ENCODE measurements at places on chromosomes 11 and 22. TPM values are rescaled to one million over a fixed set of nuclear protein-coding genes. Genes with fewer than 3 reads are reported as not detected.

DNA sequence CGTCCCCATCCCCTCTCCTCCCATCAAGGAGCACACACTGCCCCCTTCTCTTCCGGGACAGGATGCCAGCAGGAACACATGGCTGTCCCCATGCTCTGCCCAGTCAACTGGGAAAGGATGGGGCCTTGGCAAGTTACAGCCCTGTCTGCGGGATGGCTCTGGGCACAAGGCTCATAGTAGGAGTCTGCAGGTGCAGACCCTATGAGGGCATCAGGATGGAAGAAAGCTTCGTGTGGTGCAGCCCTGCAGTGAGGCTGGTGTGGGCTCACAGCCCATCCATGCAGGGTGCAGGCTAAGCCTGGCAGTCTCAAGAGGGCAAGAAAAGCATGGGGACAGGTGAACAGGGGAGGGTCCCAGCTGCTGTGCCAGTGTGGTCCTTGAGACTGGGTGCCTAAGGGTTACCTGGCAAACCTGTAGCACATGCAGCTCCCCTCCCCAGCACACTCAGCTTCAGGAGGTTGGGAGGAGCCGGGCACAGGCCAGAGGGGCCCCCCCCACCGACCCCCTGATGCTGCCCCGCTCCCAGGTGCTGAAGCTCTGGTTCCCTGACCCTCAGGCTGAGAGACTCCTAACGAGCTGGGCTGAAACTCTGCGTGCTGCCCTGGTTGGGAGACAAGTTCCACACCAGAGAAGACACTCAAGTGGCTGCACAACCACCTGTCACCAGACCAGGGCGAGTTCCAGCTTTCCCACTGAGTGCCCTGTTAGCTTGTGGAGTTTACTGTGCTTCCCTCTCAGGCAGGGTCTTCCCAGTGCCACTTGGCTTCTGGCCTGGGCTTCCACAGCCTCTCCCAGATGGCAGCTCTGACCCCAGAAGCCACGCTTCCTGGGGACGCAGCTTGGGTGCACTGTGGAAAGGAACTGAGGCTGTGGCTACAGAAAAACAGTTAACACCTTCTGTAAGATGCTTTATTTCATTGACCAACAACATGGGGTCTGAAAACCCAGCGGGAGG, 3.3 kb upstream of the SCARF2 start:
- DNase-seq, result no peak

- DNase-seq, result no peak
Observed at GRCh38 chr22:27064386-27064785, 407.0 kb downstream of the MIAT start.

DNA sequence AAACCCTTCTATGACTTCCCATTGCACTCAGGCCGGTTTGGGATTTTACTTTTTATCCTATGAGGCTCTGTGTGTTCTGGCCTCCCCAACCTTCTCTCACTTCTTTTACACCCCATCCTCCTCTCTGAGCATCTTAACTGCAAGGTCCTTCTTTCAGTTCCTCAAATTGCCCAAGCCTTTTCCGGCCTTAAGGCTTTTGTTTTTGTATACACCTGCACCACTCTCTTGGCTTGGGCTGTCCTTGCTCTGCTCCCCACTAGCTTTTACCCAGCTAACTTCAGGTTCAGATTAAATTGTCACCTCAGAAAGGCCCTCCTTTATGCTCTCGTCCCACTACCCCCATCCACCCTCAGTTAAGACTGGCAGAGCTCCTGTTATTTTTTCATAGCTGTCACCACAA, 55.5 kb downstream of the FAM83F start:
- no peak for DNase-seq

DNA sequence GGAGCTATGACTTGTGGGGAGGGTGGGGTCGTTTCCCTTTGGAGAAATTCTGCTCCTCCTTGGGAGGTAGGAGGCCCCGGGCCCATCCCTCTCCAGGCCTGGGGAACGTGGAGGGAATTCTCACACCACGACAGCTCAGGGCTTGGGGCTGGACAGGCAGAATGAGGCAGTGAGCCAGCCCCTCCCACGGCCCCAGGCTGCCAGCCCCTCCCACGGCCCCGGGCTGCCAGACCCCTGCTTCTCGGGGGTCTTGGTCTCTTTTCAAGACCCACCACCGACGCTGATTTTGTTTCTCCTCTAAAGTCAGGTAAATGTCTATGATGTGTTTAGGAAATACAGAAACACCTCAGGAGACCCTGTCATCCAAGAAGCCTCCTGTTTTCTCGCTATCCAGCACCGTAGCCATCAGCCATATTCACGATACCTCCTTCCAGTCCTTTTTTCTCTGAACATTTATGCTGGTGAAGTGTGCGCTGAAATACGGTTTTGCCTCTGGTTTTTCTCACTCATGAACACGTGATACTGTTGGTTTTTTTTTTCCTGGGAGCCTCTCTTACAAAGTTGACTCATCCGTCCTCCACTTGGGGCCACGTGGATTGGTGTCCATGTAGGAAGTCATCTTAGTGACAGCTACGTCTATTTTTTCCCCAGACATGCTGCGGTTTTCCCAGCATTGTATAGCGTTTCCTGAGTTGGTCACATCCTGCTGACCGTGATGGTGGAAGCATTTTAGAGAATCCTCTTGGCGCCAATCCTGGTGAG, 1219.6 kb downstream of the BRD1 start:
- DNase-seq, result peak; percentile 28

DNA sequence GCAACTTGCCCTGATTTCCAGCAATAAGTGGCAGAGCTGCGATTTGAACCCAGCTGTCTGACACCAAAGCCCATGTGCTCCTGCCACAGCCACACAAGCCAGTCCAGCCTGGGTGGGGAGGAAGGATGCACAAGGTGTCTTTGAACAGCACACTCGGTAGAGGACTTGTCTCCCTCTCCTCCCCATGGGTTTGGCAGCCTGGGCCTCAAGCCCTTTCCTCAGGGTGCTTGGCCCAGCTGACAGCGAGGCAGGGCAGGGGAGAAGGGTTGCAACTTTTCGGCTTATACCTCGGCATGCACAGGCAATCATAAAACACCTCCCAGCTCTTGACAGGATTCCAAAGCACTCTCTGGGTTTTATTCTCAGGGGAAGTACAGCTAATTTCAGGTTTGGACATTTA, 19.3 kb downstream of the ASPHD2 start:
- DNase-seq, result no peak

GRCh38 chr11:66530927-66531709, 14.7 kb downstream of the ZDHHC24 start:
- no peak for DNase-seq

DNA sequence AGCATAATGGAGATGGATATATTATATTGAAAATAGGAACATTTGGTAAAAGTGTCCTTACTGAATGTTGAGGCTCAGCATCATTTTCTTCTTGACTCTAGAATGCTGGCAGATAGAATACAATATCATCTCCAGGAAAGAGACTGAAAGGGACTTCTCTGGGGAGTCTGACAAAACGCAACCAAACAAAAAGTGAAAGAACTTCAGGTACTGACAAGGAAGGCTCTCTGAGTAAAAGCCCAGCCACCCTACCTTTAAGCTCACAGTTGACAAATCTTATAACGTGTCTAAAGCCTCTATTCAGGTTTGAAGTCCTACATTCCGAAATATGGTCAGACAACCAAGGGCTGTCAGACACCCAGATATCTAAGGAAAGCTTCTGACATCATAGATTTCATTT, 590.8 kb downstream of the SOX6 start:
- no peak for DNase-seq

GRCh38 chr11:126336138-126336541, 19.3 kb upstream of the ST3GAL4 start:
- peak; percentile 74 for DNase-seq

- no peak for DNase-seq
Observed at GRCh38 chr11:120977266-120978137, 46.4 kb upstream of the TBCEL start.

GRCh38 chr11:64969209-64969608, 2.7 kb downstream of the MAJIN start:
- DNase-seq, result no peak

DNA sequence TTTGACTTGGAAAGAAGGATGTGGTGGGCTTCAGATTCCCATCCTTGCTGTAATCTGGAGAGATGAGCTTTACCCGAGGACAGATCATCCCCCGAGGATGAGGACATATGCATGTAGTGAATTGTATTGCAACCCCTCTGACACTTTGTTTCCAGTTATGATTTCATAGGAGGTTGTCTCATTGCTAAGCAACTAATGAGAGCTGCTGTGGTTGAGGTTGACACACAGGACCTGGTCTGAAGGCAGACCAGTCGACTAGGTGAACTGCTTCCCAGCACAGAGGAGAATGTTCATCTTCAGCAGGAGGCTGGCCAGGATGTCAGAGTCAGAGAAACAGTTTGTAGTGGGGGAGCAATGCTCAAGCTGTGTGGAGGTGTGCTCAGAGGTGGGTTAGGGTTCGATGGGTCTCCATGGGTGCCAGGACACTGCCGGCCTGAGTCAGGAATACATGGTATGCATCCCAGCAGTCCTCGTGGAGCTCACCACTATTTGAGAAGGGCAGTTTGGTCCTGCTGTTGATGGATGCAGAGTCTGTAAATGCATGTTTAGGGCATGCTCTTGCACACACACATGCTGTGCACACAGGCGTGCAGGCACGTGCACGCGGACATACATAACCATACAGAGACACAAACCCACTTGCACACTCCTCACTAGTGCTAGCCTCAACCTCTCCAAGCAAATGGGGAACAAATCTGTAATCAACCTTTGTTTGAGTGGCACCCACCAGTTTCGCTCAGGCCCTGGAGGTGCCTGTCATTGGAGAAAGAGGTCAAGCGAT, 153.7 kb downstream of the TBC1D22A start:
- no peak for DNase-seq

DNA sequence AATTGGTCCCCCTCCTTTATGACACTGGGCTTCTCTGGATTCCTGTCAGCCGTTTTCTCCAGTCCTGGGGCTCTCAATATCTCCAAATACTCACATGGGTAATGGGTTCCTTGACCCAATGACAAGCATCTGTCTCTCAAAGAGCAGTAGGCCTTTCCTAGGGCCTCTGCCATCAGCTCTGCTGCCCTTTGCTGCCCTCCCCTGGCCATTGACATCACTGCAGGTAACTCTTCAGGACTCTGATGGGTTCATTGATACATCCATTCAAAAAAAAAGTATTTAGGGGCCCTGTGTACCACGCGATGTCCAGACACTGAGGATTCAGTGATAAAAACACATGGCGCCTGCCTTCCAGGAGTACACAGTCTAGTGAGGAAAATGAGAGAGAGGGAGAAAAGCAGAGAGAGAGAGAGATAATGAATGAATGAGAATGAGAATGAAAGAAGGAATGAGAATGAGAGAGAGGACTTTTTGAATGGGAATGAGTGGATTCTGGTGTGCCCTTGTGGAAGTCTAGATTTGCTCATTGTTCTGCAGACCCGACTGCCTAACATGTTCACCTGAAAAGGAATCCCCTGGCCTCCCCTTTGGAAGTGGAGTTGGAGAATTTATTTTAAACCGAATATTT, 42.6 kb upstream of the OLFML1 start:
- DNase-seq, result peak; percentile 20

- DNase-seq, result no peak
Observed at GRCh38 chr11:66685276-66686099, 7.8 kb upstream of the RBM4B start.

DNA sequence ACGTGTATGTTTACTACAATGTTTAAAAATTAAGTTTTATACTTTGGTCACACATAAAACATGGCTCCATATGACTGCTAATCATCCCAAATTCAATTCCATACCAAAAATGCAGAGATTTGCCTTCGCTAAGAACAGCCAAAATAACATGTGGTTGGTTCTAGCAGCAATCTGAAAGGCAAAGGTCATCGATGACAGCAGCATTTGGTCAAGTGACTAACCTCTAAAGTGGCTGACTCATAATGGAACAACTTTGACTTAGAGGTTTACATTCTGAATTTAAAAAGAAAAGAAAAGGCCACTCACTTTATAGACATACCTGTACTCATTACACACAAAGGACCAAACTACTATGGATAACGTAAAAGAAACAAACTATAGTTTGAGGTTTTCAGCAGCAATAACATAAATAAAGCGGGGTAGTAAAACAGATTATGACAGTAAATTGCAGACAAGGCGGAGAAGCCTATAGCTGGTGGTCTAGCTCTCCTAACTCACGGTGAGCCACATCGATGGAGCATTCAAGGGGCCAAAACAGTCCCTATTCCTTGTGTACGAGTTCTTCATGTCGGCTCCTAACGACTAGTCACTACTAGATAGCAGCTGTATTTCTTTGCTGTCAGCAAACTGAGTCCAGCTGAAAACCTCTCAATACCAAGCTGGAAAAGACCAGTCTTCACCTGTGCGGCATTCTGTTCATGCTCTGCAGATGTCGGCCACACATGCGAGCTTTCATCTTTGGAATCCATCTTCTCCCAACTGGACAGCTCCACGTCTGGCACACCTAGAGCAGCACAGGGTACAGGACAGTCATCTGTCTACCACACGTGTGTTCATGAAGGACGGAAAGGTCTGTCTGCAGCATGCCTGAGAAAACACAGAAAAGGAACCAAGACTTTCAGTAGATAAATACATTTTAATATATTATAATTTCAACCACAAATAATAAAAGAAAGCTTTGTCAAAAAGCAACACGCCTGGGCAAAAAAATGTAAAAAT, 42.1 kb downstream of the PRDM10 start:
- no peak for DNase-seq

DNA sequence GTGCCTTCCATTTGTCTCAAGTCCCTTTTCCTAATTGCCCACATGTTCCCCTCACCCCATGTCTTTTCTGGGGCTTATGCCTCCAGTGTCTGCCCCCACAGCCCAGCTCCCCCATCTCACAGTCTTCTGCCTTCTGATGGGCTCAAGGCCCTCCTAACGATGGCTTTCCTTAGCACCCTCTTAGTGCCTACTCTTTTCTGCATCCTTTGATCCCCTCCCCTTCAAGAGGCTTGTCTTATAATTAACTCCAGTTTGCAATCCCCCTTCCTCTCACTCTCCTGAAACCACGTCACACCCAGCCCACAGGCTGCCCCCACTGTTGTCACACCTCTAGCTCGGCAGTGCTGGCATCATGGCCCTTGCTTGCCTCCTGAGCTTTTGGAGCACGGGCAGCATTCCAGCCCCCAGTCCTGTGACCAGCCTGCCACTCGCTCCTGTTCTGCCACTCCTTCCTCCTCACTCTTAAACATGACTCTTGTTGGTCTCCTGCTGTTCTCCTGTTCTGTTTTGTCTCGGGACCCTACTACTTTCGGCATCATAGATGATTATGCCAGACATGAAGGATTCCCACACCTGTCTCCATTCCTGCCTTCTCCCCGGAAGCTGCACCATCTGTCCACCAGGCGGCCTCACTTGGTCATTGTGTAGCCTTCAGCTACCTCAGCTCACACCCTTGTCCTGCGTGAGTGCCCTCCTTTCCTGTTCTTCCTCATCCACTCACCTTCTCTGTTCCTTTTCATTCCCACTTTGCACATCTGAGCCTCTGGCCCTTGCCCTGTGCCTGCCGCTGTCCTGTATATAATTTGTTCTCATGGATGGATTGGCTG, 26.1 kb downstream of the UBE2L3 start:
- DNase-seq, result no peak

DGCR6 gene
- 0.25 TPM for total RNA-seq

FAM111A gene
- 46.3 TPM for total RNA-seq

MYO7A gene
- total RNA-seq, result 8.3 TPM

KRTAP5-7 gene
- total RNA-seq, result not detected

ACR gene
- total RNA-seq, result under 0.01 TPM

ARHGEF17 gene
- 59.0 TPM for total RNA-seq

OR52E8 gene
- not detected for total RNA-seq

GSTT2B gene
- total RNA-seq, result 7.0 TPM

FGF19 gene
- not detected for total RNA-seq

KBTBD3 gene
- total RNA-seq, result 2.9 TPM

Measured in dermis microvascular lymphatic vessel endothelial cell (primary cell).